Motor neuron (in vitro differentiated cells): ENCODE measurements at places on chromosomes 2 and 18. TPM values are rescaled to one million over a fixed set of nuclear protein-coding genes. Genes with fewer than 3 reads are reported as not detected.

GLS gene
- 70.1 and 86.5 TPM in 2 replicates for total RNA-seq

DES gene
- total RNA-seq: 0.83 and 0.85 TPM in 2 replicates

LIMS4 gene
- 0.94 and 1.0 TPM in 2 replicates for total RNA-seq

C1QL2 gene
- 0.21 TPM in 1 of 2 replicates, not detected in the other for total RNA-seq

UGT1A3 gene
- not detected in 2 replicates for total RNA-seq

TRMT61B gene
- 21.8 and 27.3 TPM in 2 replicates for total RNA-seq

GRHL1 gene
- total RNA-seq: 2.4 and 4.0 TPM in 2 replicates

UNC80 gene
- 9.1 and 14.5 TPM in 2 replicates for total RNA-seq

RAD51AP2 gene
- total RNA-seq: 0.16 TPM in 1 of 2 replicates, not detected in the other

- ATAC-seq: no peak
Observed at GRCh38 chr2:168814939-168815907, 12.8 kb downstream of the NOSTRIN start.

- ATAC-seq: no peak
Observed at GRCh38 chr2:133086176-133086575, 416.2 kb upstream of the LYPD1 start.

- no peak for ATAC-seq
Observed at GRCh38 chr18:13369353-13369752, 150.8 kb downstream of the LDLRAD4 start.

GRCh38 chr2:71454221-71455010 lies 1.1 kb downstream of the DYSF start:
- no peak for ATAC-seq

DNA sequence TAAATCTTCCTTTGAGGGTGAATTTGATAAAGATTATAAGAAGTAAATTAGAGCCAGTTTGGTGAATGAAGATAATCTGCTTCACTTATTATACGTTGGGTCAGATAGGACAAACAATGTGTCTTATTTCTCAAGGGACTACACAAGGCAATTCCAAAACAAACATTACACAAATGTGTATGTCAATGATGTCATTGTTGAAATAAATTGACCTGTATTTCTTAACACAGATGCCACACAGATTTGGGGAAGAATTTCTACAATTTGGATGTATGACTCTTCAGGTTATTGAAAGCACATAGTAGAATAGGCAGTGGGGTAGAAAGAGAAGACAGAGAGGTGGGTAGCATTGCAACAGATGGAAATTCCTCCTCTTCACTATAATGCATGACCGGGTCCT lies 6.9 kb upstream of the CRIM1 start:
- no peak for ATAC-seq

GRCh38 chr18:58456625-58457024 lies 172.3 kb downstream of the ALPK2 start:
- ATAC-seq: no peak

GRCh38 chr2:40292291-40292690 lies 159.6 kb downstream of the SLC8A1 start:
- ATAC-seq: peak; percentile 17

- ATAC-seq: peak; percentile 64
Observed at GRCh38 chr2:104563398-104563996, 290.4 kb upstream of the POU3F3 start.

- ATAC-seq: no peak
Observed at GRCh38 chr18:46095532-46095931, 2.6 kb downstream of the ATP5F1A start.

DNA sequence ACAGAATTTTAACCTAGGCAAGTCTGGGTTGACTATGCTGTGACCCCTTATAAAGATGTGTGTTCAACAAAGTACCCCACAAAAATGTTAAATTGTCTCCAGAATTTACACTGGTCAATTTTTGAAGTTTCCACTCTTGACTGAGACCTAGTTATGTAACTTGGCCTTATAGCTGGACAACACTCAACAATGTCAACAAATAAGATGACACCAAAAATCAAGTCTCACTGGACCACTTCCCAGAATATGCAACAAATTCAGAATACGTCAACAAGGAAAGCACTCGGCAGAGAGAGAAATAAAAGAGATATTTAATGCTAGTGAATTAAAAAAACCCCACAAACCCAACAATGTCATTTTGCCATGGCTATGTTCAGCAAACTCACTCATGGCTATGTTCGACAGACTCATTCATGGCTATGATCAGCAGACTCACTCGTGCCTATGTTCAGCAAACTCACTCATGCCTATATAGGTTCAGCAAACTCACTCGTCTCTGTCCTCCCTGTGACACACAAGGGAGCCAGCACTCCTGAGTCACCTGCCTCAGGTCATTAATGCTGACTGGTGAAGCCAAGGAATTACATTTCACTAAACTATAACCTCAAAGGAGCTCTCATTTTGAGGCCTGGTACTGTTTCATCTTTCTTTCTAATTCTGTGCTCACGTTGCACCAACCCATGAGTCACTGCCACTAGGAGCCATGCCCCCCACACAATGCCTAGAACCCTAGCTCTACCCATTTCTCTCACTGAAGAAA lies 72.7 kb downstream of the PTPN2 start:
- no peak for ATAC-seq

DNA sequence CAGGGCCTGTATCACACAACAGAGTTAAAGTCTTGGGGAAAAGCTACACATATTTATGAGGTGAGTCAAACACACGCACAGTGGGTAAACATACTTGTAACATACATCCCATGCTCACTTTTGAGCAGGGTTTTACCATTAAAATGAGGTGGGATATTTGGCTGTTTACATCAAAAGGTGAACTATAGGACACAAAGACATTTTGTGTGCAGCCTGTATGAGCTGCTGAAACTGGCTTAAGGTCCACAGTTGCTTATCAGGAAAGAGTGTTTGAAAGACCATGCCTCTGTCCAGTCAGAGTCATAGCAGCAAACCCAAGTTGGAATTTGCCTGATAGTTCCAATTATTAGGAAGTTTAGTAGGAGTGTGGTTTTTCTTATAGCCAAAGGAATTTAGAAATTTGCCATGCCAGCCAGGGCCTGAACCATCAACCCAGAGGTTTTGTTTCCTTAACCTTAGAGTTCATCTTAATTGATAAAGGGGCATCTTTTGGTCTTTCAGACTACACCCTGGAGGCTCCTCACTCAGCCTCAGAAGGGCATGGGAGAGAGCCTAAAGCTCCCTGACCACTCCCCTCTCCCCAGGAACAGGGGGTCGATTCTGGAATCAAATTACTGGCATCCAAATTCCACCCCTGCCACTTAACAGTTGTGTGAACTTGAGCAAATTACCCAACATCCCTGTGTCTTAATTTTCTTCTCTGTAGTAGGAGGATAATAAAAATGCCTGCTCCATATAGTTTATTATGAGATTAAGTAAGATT lies 29.9 kb upstream of the L3MBTL4 start:
- ATAC-seq: no peak

DNA sequence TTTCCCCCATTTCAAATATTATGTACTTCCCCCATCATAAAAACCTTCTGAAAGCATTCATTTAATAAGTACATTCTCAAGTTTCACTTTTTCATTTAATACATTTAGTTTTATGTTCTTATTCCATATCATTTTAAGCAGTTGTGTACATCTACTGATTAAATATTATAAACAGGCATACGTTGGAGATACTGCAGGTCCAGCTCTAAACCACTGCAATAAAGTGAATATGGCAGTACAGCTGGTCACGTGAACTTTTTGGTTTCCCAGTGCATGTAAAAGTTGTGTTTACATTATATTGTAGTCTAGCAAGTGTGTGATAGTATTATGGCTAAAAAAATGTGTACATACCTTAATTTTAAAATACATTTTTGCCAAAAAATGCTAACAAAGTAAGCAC lies 48.7 kb downstream of the TET3 start:
- no peak for ATAC-seq

- peak; percentile 68 for ATAC-seq
Observed at GRCh38 chr2:154623819-154624218, 74.7 kb upstream of the KCNJ3 start.

DNA sequence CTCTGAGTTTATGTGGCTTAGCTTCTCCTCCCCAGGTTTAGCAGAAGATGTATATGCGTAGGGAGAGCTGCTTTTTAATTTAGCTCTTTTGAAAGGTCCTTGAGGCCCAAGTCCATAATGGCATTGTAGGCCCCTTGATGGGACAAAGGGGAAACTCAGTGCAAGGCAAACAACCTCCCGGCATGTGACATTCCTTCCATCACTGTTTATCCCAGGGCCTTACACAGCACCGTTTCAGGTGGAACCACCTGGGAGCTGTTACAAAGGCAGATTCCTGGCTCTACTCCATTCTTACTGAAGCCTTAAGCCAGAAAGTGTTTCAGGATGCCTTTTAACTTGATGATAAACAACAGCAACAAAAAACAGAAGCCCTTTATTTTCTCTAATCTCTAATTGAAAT lies 555.4 kb downstream of the SLC4A3 start:
- no peak for ATAC-seq

DNA sequence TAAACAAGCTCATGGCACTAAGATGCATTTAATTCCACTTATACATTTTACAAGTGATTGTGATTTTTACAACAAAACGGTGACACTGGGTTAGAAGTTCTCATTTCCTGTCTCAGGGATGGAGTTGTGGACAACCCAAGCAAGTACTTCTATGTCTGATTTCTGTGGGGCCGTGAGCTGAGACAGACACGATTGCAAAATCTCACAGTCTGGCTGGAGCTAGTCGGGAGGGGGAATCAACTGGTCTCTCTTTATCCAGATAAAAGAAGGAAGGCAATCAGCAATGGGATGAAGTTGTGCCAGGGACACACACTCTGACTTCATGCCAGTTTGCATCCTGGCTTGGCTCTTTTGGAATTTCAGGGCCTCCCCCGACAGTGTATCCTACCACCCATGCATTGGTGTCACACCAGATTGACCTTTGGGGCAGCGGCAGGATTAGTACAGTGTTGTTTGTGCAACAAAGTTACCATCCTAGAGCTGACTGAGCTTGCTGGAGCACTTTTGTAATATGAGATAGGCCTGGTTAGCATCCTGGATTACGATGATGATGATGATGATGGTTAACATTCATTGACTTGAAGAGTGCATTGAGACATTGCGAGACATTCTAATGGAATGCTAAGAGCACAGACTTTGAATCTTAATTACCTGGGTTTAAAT lies 98.8 kb downstream of the CTAGE1 start:
- no peak for ATAC-seq

DNA sequence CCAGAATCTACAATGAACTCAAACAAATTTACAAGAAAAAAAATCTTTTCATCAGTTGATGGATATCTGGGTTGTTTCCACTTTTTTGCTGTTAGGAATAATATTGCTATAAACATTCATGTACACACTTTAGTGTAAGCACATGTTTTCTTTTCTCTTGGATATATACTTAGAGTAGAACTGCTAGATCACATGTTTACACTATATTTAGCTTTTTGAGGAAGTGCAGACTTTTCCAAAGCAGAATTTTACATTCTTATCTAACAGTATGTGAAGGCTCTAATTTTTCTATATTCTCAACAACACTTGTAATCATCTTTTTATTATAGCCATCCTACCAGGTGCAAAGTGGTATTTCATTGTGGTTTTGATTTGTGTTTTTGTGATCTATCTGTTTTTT lies 103.6 kb upstream of the RMP24 start:
- no peak for ATAC-seq

DNA sequence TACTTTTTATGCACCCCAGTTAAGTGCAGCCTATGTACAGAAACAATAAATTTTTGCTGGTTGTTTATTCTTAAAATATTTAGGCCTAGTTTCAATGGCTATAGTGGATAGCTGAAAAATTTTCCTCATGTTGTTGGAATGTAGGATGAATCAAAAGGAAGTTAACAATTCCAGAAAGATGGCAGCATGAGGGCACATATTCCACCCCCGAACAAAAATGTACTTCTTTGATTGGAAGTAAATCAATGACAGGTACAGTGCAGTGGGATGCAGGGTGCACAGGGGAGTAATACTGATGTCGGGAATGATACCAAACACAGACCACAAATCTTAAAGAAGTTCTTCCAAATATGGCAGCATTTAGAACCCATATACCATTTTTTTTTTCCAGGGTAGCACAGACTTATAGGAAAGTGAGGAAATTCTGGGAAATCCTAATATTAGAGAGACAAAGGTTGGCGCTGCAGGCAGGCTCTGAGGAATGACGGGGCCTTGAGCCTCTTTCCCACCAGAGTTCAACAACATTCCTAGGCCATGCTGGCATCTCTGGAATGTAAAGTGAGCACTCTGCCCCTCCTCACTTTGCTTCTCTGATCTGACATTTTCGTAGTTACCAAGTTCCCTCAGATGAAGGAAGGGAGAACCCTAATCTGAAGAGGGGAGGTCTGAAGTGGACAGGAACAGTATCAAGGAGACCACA lies 36.6 kb upstream of the IKZF2 start:
- ATAC-seq: peak; percentile 62

- peak; percentile 71 for ATAC-seq
Observed at GRCh38 chr2:191756761-191757160, 78.8 kb downstream of the NABP1 start.

GRCh38 chr2:239155806-239156480 lies 244.9 kb downstream of the HDAC4 start:
- ATAC-seq: no peak

DNA sequence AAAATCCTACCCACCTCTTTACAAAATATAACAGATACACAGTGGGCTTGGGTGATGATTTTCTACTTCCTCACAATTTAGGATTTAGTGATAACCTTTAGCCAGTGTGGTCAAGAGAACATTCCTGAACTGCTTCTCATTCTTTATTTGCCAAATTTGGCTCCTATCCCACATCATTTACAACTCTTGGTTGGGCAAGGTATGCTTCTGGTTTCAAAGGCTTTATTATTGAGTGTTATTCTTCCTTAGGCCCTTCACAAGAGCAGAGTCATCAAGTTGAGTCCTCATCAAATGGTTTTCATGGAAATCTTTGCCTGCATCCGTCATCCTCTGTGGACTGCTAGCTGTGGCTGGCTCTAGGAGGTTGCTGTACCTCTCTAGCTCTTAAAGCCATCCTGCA lies 472.0 kb upstream of the ETAA1 start:
- no peak for ATAC-seq

GRCh38 chr2:186060744-186061440 lies 322.3 kb downstream of the FSIP2 start:
- no peak for ATAC-seq

- no peak for ATAC-seq
Observed at GRCh38 chr2:164935118-164936101, 19.9 kb downstream of the SLC38A11 start.

GRCh38 chr18:12254136-12254819 lies at the start of gene CIDEA:
Gene CIDEA (plus strand): TSS chr18:12254361. CDS start chr18:12254384, 23 bp downstream.
- peak; percentile 85 for ATAC-seq

DNA sequence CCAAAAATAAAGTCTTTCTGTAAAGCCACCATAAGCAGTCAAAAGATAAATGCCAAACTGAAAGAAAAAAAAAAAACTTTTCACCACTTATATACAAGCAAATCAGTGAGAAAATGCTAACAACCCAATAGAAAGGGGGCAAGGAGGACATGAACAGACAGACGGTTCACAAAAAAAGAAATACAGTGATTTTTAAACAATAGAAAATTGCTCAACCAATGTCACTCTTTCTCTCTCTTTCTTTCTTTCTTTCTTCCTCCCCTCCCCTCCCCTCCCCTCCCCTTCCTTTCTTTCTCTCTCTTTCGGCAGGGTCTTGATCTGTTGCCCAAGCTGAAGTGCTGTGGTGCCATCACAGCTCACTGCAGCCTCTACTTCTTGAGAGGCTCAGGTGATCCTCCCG lies 28.8 kb upstream of the SPATA3 start:
- no peak for ATAC-seq
